ENCODE measurements at places on chromosomes 11 and 22.

GRCh38 chr11:67020949-67021348 is 2.0 kb upstream of the SYT12 start:
- DNase-seq: no peak

- DNase-seq: no peak
These were observed 53.2 kb downstream of the SPON1 start for GRCh38 chr11:14015711-14016110.

- DNase-seq: no peak
These were observed 488.3 kb downstream of the INSC start for GRCh38 chr11:15602785-15603567.

GRCh38 chr11:44839458-44840084 is 111.1 kb downstream of the TP53I11 start:
- DNase-seq: no peak

GRCh38 chr11:72599325-72600117 is 74.7 kb downstream of the PDE2A start:
- DNase-seq: no peak

DNA sequence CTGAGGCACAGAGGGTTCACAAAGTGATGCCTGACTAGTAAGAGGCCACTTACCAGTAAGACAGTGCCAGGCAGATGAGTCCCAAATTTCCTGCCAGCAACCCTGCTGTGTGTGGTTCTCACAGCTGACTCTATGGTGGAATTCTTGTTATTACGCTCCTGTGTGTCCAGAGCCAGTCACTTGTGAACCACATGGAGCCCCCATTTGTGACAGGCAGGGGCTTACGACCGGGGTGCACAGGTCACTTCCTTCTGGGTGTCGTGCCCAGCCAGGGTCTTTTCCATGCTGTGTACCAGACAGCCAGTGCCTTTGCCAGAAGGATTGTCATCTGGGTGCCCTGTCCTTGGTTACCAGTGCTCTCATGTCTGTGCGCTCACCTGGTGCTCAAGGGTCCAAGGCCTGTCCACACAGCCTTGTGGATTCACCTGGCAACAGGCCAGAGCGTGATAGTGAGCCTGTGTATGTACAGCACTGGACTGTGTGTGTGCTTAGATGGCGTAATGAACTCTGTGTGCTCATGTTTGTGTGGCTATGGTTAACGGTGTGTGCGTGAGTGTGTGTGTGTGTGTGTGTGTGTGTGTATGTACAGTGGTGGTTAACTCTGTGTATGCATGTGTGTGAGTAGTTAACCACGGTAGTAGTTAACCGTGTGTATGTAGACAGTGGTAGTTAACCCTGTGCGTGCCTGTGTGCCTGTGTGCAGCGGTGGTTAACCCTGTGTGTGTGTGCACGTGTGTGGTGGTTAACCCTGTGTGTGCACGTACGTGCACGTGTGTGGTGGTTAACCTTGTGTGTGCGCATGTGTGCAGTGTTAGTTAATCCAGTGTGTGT is 18.6 kb downstream of the GRAMD4 start:
- DNase-seq: no peak

GRCh38 chr11:76856106-76856505 is 4.6 kb upstream of the ACER3 start:
- no peak for DNase-seq

GRCh38 chr11:8873741-8874405 is 37.1 kb upstream of the AKIP1 start:
- no peak for DNase-seq

- no peak for DNase-seq
These were observed 185.7 kb downstream of the BLID start for GRCh38 chr11:121930004-121930965.

- DNase-seq: no peak
These were observed 7.9 kb downstream of the TIGD3 start for GRCh38 chr11:65362320-65362931.

DNA sequence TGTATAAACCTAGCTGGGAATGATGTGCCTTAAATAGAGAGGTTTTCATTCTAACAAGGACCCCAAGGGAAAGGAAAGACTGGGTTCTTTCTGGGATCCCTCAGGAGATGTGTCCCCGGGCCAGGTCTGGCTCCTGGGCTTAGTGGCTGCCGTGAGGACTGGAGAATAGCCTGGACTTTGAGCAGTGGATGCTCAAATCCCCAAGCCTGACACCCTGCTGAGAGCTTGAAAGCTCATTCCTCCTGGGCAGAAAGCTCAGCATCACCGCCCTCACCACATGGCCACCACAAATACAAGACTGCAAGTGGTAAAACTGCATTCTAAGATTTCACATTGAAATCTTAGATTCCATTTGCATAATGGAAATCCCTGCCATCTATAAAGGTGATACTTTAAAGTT is 79.4 kb upstream of the NARS2 start:
- DNase-seq: no peak

DNA sequence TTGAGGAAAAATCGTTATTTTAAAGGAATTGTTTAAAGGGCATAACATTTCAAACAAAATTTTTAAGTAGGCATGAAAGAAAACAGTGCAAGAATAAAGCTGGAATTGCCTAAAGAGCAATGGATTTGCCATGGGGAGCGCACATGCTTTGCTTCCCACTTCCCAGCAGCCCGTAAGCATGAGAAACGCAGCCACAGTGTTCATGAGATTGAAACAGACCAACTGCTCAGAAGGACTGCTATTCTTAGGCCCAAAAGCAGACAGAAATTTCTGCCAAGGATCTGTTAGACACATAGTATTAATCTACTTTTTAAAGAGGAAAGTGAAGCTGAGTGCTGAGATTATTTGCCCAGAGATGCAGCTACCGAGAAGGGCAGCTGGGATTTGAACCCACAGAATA is 34.2 kb upstream of the TSKU start:
- DNase-seq: no peak

- DNase-seq: no peak
These were observed 174.8 kb downstream of the C11orf91 start for GRCh38 chr11:33525789-33526188.

DNA sequence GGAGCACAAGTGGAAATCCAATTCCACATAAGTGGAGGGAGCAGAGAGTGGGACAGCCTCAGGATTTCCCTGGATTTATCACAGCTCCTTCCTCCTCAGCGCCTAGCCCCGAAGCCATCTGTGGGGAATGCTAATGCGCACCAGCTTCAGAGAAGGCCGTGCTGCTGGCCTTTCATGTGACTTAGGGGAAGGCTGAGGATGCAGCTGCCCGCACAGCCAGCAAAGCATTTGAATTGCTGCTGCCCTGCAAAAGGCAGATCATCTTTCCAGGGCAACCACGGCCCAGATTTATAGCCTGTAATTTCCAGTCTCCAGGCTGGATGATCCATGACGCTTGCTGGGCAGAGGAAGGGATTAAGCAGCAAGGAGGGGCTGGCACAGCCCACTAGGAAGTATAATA is 29.9 kb downstream of the SYN3 start:
- DNase-seq: no peak
